Natural killer cell treated with Interleukin-12 subunit alpha and Interleukin-12 subunit beta and Interleukin-15 and Interleukin-18, amount 100 ng/mL, for 72 hours (primary cell): ENCODE measurements at places on chromosomes 4 and X.

GRCh38 chrX:17802756-17803155, 58.3 kb downstream of the RAI2 start:
- no peak for DNase-seq

DNA sequence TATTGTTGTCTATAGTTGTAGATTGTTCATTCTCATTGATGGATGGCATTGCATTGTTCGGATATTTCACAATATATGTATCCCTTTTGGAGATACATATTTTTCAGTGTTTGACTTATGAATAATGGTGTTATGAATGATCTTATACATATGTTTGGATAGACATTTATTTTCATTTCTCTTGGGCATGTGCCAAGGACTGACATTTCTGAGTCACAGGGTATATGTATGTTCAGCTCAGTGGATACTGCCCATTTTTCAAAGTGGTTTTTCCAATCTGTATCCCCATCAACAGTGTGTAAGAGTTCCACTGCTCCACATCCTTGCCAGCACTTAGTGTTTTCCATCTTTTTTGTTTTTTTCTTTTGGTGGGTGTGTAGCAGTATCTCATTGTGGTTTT, 45.0 kb upstream of the RAB40AL start:
- DNase-seq, result no peak

- DNase-seq, result no peak
Observed at GRCh38 chr4:48178931-48179330, 44.9 kb upstream of the TXK start.

GRCh38 chrX:115895678-115896329, 274.7 kb upstream of the AGTR2 start:
- no peak for DNase-seq

DNA sequence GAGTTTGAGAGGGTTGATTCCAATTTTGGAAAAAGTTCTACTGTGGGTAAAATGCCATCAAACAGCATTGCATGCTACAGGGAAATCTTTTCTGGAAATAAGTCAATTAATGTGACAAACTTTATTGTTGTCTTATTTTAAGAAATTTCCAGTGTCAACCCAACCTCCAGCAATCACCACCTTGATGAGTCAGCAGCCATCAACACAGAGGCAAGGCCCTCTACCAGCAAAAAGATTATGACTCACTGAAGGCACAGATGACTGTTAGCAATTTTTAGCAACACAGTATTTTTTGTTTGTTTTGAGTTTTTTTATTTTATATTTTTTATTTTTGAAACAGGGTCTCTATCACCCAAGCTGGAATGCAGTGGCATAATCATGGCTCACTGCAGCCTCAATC, 165.4 kb upstream of the C1QTNF7 start:
- no peak for DNase-seq

DNA sequence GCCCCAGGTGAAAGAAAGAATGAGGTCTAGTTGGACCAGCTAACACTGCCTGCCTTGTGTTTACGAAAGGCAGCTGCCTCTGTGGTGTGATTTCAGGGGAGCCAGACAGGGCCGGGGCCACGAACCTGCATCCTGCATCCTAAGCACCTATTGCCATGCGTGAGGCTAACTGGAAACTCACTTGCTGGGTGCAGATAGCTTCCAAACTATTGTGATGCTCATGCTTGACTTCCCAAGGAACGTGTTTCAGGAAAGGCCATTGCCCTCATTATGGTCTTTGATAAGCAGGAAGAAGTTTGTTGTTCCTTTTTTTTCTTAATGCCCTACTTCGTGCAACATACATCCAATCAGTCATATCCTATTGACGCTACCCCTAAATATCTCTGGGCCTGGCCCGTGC, 2.3 kb upstream of the IRF2 start:
- no peak for DNase-seq

DNA sequence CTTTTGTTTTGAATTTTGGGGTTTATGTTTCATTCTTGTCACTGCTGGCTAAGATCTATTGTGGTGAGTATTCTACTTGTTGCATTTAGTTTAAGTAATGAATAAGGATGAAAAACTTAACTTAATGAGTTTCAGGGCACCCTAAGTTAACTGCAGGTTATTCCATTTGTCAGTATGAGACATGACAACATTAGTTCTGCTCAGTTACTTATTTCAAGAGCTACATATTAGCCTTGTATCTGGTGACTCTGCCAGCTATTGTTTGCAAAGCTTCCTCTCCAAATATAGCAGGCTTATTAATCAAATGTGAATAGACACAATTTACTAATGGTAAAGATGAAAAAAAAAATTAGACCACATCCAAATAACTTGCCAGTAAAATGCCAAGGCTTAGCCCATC, 567.1 kb downstream of the IL15 start:
- DNase-seq, result no peak

- DNase-seq, result no peak
Observed at GRCh38 chr4:73750730-73751129, 10.4 kb downstream of the CXCL8 start.

GRCh38 chr4:180423712-180424057, 1819.5 kb upstream of the TENM3 start:
- no peak for DNase-seq

DNA sequence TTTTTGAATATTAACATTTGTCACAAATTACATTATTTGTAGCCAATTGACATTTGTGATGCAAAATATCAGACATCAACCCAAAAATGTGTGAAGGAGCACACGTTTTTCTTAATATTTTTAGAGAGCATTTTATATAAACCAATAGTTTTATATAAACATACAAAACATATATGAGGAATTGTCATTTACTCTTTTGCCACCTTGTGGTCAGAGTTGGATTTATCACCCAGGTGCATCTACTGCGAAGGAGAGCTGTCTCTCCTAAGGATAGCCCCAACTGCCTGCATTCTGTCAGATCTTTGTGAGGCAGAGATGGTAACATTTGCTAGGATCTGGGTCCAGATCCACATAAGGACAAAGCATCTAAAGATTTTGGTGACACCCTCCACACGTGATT, 2.5 kb upstream of the USP27X start:
- DNase-seq, result no peak
